Non-pigmented ciliary epithelial cell (primary cell): ENCODE measurements at places on chromosomes 7 and 10.
A peak's percentile ranks its signal among the peaks of the same experiment; 100 is the strongest.

- no peak for DNase-seq
These were observed 58.9 kb upstream of the STRIP2 start for GRCh38 chr7:129375141-129375938.

GRCh38 chr7:93799750-93800357, 90.7 kb downstream of the TFPI2 start:
- DNase-seq = no peak

DNA sequence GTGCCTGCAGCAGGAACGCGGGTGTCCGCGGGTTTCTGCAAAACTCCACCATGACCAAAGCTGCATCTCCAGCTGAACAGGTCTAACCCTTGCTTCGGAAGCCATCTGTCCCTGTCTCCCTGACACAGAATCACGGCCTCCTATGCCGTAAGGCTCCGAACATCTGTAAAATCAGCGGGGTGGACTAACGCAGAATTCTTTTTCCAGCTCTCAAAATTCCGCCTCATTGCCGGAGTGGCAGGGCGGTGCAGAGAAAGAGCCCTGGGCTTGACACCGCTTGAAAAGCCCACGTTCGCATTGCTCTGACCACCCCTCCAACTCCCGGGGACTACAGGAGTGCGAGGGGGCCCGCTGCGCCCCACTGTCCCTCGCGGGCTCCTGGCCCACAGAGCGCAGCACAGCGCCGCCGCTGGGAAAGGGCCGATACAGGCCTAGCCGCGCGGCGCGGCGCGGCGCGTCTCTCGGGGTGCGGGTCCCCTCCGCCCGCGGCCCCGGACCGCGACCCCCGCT, 409 bp downstream of the DNMBP start:
- DNase-seq = no peak

- no peak for DNase-seq
These were observed 9.2 kb downstream of the BTAF1 start for GRCh38 chr10:91932737-91933136.

DNA sequence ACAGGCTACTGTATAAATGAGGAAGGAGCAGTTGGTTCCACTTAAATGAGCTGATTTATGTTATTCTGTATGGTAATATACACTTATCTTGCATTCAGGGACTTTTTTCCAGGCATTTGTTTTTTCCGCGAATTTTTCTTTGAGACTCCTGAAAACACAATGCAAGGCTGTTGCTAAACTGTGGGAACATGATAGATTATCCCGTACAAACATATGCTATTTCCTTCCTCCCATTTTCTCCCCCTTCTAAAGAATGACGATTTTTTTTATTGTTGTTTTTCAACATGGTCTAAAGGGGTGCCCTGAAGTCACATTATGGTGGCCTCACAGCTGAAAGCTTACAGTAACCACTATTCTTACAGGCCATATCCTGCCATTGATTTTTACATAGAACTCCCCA, 523.9 kb upstream of the NRP1 start:
- DNase-seq = no peak

- no peak for DNase-seq
These were observed 167.3 kb upstream of the C1GALT1 start for GRCh38 chr7:7014827-7015595.

- DNase-seq = no peak
These were observed 166.1 kb upstream of the TCERG1L start for GRCh38 chr10:131477457-131478121.

GRCh38 chr7:74272305-74273038, 16.7 kb upstream of the CLIP2 start:
- DNase-seq = peak; percentile 93

DNA sequence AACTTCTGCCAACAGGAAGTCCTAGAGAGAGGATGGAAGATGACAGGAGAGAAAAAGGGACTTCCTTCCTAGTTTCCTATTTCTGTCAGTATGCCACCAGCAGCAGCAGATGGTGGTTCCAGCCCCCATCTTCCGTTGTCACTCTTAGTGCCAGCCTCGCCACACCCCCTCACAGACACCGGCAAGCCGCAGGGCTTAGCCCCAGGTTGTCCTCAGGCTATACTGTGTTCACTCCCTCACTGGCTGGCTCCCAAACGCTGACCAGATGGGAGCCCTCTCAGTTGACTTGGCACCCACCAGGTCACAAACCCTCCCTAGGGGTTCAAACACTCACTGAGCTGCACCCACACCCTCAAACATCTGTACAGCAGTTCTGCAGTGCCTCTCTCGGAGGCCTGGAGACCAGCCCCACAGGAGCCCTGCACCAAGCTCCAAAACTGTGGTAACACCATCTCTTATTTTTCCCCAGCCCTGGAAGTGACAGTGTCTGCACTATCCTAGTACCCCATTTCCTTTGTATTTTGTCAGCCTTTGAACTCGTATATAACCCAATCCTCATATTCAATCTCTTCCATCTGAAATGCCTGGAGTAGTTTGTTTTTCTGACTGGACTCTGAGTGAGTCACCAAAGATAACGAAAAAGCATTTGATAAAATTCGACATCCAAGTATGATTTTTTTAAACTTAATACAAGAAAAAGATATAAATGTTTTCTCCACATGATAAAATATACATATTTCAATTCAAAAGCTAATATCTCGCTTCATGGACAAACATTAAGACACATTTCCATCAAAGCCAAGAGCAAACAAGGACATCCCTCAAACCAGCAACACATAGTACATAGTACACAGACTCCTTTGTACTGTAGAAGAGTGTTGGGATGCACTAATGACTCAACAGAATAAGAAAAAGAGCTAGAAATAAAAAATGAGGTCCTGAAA, 34.5 kb downstream of the SMURF1 start:
- no peak for DNase-seq

GRCh38 chr10:688312-689120, 952 bp downstream of the DIP2C start:
- no peak for DNase-seq

GRCh38 chr7:119733127-119733879, 539.7 kb upstream of the KCND2 start:
- DNase-seq = no peak

DNA sequence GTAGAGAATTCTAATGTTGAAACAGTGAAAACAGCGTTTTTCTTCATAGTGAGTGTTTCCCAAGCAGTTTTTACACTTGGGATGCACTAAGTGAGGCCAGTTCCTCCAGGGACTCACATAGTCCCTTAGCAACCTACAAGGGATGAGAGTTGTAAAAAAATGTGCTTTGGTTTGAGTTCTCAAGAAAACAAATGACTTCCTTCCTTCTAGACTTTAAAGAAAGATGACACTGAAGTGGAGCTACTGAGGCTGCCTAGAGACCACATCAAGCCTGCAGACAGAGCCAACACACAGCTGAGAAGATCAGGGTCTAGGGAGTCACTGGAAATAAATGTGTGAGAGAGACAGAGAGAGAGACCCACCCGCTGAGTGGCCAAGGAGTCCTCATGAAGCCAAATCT, 264.4 kb downstream of the TNS3 start:
- DNase-seq = no peak

- DNase-seq = peak; percentile 54
These were observed 284.9 kb upstream of the SEMA3D start for GRCh38 chr7:85471740-85472139.

- DNase-seq = no peak
These were observed 153.5 kb downstream of the NSUN6 start for GRCh38 chr10:18497806-18498369.

DNA sequence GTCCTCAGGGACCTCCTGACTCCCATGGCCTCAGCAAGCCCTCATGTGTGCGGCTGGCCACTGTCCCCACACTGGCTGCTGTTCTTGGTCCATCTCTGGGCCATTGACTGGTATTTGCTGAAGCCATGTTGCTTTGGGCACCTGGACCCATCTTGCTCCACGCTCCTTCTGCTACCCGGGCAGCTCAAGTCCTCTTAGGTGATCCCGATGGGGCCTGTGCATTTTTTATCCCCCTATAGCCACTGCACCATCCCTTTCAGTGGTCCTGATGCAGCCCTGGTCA, 16.7 kb downstream of the RAMP3 start:
- no peak for DNase-seq

GRCh38 chr10:132397671-132398565, 918 bp downstream of the PWWP2B start:
- DNase-seq = no peak

- peak; percentile 68 for DNase-seq
These were observed 59.4 kb downstream of the CDK14 start for GRCh38 chr7:90655566-90655965.

DNA sequence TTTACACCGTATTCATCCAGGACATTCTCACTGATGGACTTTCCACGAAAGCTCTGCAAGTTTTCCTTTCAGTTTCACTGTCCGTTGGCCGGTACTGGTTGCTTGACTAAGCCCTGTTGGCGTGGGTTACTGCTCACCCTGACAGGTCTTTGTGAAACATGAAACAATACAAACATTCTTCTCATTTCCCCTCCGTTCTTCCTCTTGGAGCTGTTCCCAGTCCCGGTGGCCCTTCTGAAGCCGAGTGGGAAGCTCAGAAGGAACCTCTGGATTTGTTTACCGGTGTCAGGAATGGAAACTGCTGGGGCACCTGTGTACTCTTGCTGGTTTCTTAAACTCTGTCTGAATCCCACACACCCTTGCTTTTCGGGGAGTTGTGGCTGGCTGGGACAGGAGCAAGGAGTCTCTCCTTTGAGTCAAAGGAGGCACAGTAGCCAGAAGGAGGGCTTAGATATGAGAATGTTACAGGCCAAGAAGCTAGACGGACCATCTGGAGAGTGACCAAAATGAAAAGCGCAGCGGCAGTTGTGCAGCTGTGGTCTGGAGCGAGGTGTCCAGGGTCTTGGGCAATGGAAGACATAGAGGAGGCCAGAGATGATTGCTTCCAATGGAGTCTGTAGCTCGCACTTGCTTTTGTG, 45.7 kb downstream of the LYZL2 start:
- peak; percentile 37 for DNase-seq

DNA sequence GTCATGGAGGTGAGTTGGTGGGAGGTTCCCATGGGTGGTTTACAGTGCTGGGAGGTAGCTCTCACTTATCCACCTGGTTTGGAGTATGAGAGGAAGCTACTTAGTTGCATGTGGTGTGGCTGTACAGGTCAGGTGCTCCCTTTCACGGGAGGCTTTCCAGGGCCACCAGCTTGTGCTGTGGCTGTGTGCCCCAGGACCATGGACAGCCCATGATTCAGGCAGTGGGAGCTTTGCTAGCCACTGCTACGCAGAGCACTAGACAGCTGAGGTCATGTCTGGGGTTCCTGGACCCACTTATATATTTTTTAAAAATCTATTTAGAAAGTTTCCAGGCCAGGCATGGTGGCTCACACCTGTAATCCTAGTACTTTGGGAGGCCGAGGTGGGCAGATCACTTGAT, 42.5 kb upstream of the KCNMA1 start:
- DNase-seq = no peak

GRCh38 chr7:144824360-144824759, 11.5 kb downstream of the TPK1 start:
- peak; percentile 58 for DNase-seq

DNA sequence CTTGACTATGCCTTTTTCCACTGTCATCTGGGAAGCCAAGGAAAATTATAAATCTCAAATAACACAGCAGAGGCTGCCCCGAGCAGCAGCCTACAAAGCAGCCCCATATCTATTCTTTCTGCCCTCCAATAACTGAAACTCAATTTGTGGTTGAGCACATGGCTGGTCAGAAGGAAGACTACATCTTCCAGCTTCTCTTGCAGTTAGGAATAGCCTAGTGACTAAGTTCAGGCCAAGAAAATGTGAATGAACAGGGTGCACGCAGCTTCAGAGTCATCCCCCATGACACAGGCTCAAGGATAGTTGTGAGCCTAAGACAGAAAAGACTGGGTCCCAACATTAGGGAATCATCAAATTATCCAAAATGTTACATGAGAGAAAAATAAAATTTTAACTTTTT, 42.3 kb downstream of the CHCHD3 start:
- DNase-seq = no peak

GRCh38 chr7:45976485-45976856, 55.4 kb upstream of the IGFBP3 start:
- DNase-seq = no peak

DNA sequence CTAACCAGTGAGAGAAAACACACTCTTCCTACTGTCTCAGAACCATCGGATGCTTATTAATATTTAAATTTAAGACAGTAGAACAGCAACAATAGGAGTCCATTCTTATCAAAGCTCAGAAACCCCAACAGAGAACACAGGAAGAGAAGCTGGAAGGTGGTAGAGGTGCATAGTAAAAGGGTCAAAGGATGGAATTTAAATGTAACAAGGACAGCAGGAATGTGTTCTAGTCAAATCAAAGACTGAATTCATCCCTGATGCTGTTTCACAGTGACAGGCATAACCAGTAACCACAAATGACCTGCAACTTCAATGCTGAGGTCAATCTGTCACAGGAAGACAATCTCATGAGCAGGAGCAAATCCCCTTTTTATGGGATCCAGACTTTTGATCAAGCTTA, 1259.7 kb downstream of the XPNPEP1 start:
- DNase-seq = no peak
